ENCODE measurements at places on chromosomes 5 and 9.
A peak's percentile ranks its signal among the peaks of the same experiment; 100 is the strongest.

DNA sequence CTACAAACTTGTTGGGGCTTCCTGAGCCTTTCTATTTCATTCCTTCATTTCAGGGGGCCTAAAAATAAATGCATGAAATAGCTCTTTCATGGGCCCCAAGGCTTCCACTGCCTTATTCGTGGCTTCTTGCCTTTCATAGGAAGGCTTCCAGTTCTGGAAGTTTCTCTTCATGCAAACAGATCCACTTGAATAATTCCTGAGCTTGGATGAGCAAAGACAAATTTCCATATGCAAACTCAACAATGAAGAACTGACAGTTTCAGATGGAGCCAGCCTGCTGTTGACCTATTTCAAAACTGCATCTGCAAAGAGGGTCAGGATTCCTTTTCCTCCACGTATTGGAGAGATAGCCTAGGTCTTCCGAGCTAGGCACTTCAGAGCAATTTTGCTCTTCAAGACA is 142.1 kb downstream of the MLLT3 start:
- no peak for DNase-seq

DNA sequence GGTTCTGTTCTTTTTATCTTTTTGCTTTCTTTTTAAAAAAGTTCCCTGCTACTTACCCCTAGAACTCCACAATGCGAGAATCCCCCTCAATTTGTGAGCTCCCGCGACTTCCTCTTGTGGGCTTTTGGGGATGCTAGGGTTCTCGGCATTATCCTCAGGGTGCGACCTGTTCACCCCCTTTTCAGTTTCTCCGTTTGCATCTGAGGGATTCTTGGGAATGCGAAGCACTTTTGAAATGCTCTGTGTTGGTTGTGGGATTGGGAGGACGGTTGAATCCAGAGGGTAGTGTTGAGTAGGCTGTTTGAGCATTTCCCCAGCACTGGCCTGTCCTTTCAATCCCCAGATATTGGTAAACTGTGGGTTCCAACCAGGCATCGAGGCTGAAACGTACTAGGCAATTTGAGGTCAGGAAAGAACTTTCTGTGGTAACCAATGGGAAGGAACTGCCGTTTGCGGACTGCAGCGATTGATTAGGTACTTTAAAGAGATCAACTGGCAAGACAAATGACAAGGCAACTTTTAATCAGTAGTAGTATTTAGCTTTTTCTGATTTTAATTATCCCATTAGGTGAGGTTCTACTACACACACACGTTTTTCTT is 415 bp downstream of the XRCC4 start:
- peak; percentile 66 for DNase-seq

DNA sequence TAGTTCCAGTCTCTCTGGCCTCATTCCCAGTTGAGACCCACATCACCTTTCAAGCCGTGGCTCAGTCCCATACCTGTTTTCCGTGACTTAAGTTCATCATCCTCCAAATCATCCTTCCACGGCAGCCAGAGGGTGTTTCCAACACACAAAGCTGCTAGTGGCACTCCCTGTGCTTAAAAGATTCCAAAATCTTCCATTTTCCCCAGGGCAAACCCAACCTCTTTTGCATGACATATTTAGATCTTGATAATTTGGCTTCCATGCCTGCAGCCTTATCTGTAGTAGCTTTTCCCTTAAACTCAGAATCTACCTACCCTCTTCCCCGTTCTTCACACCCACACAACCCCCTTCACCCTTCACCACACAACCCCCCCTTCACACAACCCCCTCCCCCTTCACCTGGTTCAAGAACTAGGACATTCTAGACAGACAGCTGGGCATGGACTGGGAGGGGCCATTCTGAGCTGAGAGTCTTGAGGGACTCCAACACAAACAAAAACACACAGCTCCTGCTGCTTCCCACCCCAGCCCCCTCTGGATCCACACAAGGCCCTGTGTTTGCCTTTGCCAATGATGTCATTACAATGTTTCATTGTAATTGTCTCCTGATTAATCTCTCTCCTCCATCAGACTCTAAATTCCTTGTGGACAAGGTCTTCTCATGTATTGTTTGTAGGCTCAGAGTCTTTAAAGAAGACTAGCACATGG is 268.2 kb downstream of the SH3GL2 start:
- no peak for DNase-seq

GRCh38 chr5:141508798-141509611 is 20.1 kb downstream of the PCDHGC5 start:
- peak; percentile 97 for DNase-seq

DNA sequence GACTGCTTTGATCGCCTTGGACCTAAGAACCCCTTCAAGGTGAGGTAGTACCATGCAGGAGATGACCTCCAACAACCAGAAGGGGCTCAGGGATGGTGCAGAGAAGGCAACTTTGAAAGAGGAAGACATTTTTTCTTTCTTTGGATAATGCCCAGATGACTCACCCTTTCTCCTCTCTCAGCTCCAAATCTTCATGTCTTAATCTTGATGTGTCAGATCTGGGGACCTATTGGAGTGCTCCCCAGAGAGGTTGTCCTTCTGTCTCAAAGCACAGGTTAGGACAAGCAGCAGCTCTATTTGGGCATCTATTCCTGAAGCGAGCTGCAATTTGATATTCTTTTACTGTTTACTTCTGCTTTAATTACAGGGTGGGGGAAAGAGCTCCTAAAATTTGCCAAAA is 229.9 kb upstream of the MAP3K1 start:
- DNase-seq = no peak

DNA sequence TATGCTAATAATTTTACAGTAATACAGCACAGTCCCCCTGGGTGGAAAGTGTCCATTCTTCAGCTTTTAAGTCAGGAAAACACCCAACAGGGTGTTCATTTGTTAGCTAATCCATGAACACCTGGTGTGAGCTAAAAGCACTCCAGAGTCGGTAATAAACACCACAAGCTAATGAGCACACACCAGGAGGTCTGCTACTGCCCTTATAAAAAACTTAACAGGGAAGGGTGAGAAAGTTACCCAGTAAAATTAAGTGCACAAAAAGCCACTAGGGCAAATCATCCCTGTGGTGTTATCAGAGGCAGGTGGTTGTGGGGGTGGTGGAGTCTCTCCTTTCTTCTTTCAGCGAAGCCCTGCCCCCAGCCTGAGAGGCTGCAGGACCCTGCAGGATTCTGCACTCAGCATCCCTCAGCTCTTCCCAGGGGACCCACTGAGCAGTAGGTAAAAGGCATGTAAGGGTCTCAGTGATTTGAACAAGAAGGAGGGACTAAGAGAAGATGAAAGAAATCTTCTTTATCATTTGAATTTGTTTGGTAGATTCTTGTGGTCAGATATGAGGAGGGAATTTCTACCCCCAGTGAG is 14.4 kb downstream of the GDNF start:
- no peak for DNase-seq

Data from kidney glomerular epithelial cell (primary cell).